ENCODE measurements at places on chromosomes 12 and 14. TPM values are rescaled to one million over a fixed set of nuclear protein-coding genes. Genes with fewer than 3 reads are reported as not detected.

DNA sequence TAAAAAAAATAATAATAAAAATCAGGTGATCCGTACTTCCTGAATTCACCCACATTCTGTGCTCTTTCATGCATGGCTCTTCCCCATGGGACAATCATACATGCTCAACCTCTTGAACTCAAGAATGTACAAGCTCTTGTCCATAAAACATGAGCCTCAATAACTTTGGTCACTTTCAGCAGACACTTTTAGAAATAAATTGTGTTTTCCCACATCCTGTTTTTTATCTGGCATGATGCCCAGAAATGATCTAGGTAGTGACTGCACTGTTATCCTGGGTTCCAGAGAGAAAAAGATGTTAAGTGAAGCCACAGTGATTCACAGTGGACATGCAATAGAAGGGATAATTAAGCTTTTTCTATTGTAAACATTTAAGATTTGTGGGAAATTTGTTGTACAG is 537.6 kb upstream of the TMEM132C start:
- no peak for DNase-seq

DNA sequence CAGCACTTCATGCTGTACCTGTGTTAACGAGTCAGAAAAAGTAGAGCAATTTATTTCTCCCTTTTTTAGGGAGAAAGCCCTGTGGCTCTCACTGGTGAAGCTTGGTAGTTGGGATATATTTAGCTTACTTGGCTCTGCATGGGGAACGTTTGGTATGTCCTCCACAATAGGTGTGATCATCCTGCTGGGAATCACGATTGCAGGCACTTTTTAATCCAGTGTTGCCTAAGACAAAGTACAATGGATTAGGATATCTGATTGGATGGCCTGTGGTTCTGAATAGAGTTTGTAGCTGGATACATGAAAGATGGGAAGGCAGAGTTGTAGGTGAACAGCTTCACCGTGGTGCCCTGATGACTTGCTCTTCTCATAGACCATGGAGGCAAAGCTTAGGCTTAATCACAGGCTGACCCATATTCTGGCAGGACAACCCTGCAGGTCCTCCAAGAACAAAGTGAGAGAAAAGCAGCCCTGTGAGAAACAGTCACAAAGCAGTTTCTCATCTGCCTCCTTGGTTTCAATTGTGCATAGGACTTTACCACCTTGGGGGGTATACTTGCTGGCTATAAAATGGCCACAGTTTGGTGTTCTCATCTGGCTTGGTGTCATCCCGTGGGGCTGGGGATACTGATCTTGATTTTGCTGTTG is 7.5 kb downstream of the RESF1 start:
- no peak for DNase-seq

- DNase-seq, result no peak
These were observed 552 bp downstream of the TAPBPL start for GRCh38 chr12:6452245-6452943.

PPP1R1A gene
- polyA plus RNA-seq, result 52.2 TPM

GPN3 gene
- polyA plus RNA-seq, result 38.9 TPM

GRCh38 chr12:111063295-111064026 is 143.1 kb upstream of the MYL2 start:
- DNase-seq, result no peak

DNA sequence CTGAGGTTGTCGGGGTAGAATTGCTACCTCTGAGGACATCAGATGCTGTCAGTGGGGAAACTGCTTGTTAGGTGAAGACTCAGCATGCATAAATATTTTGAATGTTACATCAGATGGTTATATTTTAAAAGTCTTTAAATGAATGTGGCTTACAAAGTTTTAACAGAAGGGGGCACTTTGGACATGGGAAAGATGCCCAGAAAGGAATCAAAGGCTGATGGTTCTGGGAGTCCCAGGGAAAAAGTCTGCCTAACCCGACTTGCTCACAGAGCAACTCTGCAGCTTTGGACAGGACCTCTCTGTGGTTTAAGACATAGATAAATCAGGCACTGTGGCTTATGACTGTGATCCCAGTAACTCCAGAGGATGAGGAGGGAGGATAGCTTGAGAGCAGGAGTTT is 474.9 kb downstream of the ATP23 start:
- DNase-seq, result no peak

DNA sequence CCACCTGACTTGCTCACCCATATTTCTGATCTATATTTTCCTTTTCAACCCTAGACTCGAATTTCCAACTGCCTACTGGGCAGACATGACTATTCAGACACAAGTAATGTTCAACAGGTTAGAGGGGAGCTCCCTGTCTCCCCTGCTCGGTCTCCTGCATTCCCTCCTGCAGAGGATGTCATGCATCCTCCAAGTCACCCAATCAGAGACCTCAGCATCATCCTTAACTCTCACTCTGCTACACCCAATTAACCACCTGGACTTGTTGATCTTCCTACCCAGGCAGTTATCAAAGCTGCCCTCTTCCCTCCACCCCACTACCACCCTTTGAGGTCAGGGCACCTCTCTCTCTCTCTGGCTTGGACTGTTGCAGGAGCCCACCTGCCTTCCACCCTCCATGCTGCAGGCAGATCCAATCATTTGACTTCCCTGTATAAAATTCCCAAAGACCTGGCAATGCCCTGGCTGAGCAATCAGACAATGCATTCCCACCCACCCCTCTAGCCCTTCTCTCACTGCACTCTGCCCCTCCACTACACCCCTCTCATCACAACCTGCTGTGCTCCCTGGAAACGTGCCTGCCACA is 10.9 kb downstream of the FAIM2 start:
- no peak for DNase-seq

GRCh38 chr12:65891987-65892481 is 67.8 kb downstream of the HMGA2 start:
- DNase-seq, result no peak

- no peak for DNase-seq
These were observed 12.9 kb upstream of the CALM1 start for GRCh38 chr14:90383731-90384542.

DNA sequence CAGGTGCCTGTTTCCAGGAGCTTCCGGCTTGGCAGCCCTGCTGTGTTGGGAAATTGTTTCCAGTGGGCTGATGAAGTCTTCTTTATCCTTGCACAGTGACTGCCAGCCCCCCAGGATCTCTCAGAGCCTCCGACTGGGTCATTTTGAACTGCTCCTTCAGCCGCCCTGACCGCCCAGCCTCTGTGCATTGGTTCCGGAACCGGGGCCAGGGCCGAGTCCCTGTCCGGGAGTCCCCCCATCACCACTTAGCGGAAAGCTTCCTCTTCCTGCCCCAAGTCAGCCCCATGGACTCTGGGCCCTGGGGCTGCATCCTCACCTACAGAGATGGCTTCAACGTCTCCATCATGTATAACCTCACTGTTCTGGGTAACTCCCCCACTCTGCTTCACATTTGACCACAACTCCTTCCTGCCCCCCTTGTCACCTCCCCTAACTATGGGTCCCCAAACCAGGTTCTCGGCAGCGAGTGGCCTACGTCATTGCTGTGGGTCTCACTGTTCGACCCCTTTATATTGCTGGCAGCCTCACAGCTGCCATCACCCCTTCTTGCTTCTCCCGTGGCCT is 2.3 kb downstream of the LAG3 start:
- DNase-seq, result no peak

GRCh38 chr12:94133964-94134795 is 14.2 kb upstream of the PLXNC1 start:
- no peak for DNase-seq

GRCh38 chr14:106417224-106418049 is 891.1 kb downstream of the TMEM121 start:
- DNase-seq, result no peak

DNA sequence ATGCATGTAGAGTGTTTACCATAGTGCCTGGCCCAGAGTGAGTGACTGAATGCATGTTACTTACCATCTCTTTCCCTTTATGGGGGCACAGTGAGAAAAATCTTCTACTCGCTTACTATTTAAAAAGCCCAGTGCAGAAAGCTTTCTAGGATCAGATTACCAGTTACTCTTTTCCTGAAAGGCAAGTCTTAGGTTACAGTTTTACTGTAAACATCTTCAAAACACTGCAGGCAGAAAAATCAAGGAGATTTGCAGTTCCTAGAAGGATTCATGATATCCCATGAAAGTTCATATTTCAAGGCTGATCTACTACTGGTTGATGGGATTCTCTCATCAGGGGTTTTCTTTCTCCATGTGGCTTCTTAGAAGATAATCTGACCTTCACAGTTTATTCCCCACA is 29.3 kb upstream of the DAAM1 start:
- no peak for DNase-seq

GRCh38 chr12:132054983-132055382 is 89.1 kb downstream of the DDX51 start:
- DNase-seq, result no peak

DNA sequence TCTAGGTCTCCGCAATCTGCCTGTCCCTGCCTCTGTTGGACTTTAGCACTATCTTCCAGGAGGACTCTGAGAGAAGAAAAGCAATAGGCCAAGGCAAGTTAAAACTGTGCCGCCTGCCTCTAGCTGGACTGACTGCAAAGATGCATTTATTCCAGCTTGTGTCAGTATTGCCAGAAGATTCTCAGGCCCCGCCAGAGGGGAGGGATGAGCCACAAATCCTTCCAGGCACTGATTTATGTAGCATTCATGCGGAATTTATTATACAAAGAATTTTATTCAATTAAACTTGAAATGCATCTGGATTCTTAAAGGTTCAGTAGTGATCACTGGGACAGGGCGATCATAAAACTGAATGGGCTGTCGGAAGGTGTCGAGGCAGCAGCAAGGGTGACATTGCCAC is 19.8 kb downstream of the MMAB start:
- no peak for DNase-seq

PLEKHD1 gene
- polyA plus RNA-seq, result 4.3 TPM
